ENCODE measurements at places on chromosomes 16 and 17. TPM values are rescaled to one million over a fixed set of nuclear protein-coding genes. Genes with fewer than 3 reads are reported as not detected.
A peak's percentile ranks its signal among the peaks of the same experiment; 100 is the strongest.

GRCh38 chr16:57196286-57196685 is 10.2 kb downstream of the RSPRY1 start:
- no peak for DNase-seq
- H3K27ac ChIP-seq, result no peak overlapping the region
- H3K4me1 ChIP-seq, result peaks cover 19% of the 10 kb centered on the region
- H3K27me3 ChIP-seq, result no peaks in the 10 kb centered on the region
- no peaks in the 10 kb centered on the region for H3K36me3 ChIP-seq

- no peak overlapping the region for H3K4me3 ChIP-seq
- H3K27me3 ChIP-seq, result no peaks in the 10 kb centered on the region
- H3K27ac ChIP-seq, result no peak overlapping the region
- DNase-seq, result peak; percentile 47
- H3K36me3 ChIP-seq, result peaks cover 45% of the 10 kb centered on the region
Observed at GRCh38 chr17:15981208-15981607, 18.3 kb downstream of the ZSWIM7 start.

The QRICH2 gene
- 1.0 TPM for total RNA-seq

The ZNF205 gene
- total RNA-seq, result 0.21 TPM

The TBC1D3G gene
- not detected for total RNA-seq

Data from activated CD4-positive, alpha-beta memory T cell treated with anti-CD3 and anti-CD28 coated beads for 36 hours (primary cell).